ENCODE measurements at places on chromosomes 2 and 18. TPM values are rescaled to one million over a fixed set of nuclear protein-coding genes. Genes with fewer than 3 reads are reported as not detected.

The GPBAR1 gene
- total RNA-seq = 0.37 TPM

The STAT4 gene
- 0.37 TPM for total RNA-seq

The MYL1 gene
- total RNA-seq = not detected

The RAX gene
- not detected for total RNA-seq

DNA sequence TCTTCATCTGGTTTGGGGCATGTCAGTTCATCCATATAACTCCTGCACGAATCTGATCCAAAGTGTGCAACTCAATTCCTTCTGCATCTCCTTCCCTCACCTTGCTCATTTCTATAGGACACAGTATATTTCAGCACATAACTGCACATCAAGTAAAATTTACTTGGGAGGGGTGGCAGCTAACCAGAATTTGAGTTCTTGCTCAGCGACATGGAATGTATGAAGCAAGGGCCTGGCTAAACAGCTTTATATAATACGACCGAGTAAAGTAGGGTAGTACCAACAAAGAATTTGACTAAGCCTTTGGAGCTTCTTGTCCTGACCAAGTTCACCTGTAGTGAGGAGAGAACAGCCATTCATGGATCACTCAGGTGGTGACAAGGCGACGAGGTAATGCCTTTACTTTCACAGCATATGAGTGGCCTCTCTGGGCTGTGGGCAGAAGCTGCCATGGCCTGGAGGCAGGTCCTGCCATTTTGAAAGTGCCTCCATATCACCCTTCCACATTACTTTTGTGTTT lies 570.2 kb upstream of the TNP1 start:
- no peak for DNase-seq

The ASTL gene
- total RNA-seq = 0.17 TPM

DNA sequence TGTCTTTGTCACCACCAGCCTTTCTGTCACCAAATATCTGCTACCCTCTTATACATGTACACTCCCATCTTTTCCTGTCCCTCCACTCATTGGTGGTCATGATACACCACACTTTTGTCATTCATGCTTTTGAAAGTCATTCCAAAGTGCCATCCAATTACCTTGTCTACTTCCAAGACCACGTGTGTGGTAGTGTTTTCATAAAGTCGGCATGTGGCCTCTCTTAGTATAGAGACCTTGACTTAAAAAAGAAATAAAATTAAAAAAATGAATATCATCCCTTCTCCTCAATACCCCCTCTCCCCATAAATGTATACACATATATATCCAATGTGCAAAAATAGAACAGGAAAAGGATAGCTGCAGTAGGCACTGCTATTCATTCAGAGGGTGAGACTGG lies 271.4 kb downstream of the CNTNAP5 start:
- DNase-seq = no peak

- no peak for DNase-seq
Measured at GRCh38 chr2:120715353-120715752, 20.3 kb upstream of the GLI2 start.

DNA sequence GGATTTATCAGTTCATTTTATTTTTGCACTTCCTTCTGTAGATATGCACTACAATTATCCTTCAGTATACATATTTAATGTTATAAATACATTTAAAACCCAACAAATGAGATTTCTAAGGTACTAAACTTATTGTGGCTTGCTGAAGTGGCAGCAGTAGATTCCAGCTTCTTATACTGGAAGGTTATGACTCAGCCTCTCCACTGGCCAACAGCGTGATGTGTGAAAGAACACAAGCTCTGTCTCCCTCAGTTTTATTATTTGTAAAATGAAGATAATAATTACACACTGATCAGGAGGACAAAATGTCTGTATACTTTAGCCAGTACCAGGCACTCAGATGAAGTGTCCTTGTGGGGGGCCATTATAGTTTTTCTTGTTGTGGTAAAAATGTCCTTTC lies 1147.1 kb downstream of the CNTNAP5 start:
- peak; percentile 34 for DNase-seq

DNA sequence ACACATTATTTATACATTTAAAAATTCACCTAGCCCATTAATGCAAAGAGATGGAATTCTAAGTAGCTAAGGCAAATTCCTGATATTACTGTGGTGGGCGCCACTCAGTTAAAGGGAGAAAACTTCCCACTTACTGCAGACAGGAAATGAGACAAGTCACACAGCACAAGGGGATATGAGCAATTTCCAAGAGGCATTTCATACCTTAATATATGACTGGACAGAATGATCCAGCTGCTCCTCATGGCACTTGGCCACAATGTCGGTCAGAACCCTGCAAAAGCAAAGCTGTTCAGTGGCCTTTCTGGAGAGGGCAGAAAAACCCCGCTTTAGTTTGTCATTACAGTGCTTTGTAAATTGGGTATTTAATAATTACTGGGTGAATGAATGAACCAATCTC lies 121.4 kb upstream of the CCDC195 start:
- DNase-seq = peak; percentile 84

The PSTPIP2 gene
- 0.76 TPM for total RNA-seq

- no peak for DNase-seq
Measured at GRCh38 chr2:195633974-195634373, 23.1 kb upstream of the SLC39A10 start.

GRCh38 chr18:49610022-49610445 lies 48.2 kb downstream of the LIPG start:
- no peak for DNase-seq

The CDK15 gene
- 7.0 TPM for total RNA-seq

The RAB6C gene
- 0.02 TPM for total RNA-seq

The GGCX gene
- total RNA-seq = 21.2 TPM

DNA sequence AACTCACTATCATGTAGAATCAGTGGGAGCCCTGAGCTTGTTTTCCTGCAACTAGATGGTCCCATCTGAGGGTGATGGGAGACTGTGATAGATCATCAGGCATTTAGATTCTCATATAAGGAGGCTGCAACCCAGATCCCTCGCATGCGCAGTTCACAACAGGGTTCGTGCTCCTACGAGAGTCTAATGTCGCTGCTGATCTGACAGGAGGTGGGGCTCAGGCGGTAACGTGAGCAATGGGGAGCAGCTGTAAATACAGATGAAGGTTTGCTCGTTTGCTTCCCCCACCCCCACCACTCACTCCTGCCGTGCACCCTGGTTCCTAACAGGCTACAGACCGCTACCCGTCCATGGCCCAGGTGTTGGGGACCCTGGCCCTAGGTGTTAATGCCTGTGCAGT lies 113.6 kb downstream of the RNF144A start:
- no peak for DNase-seq

DNA sequence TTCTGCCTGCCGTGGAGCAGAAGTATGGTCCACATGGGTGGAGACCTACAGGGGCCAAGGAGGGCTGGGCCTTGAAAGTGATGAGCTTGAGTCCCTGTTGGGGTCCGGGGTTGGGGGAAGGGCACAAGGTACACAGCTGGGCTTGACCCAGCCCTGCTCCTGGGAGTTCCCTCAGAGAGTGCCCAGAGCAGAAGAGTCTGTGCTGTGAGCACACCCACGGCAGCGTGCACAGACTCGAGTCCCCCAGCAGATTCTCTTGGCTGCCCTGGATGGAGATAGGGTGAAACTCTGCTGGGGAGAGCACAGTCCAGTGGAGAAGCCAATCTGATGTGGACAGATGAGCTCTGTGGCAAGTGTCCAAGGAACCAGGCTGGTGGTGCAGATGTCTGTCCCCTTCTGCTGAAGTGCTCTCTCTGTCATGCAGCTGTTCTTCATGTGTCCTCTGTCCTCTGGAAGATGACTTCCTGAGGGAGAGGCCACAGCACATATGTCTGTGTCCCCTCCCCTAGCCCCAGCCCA lies 27.5 kb downstream of the INPP4A start:
- DNase-seq = no peak

DNA sequence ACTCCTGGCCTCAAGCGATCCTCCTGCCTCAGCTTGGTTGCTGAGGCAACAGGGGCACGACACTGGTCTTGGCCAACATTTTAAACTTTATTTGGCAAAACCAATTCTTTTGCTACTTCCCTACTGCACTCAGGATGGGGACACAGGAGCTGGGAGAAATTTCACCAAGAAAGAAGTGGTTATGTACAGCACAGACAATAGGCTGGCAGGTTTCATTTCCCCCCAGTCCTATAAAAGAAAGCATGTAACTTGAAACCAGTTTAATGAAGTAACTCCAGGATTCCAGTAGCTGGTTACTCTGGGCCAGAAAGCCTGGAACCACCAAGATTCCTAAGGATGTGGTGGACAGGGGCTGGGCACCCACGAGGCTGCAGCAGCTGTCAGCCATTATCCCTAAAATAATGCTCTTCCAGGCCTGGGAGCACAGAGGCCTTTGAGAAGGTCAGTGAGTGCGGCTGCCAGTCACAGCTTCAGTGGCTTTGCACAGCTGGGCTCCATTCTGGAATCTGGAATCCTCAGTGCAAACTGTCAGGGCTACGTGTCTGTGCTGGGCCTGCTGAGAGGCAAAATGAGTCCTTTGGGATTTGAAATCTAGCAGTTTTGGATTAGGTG lies 142.3 kb upstream of the ITGA6 start:
- peak; percentile 78 for DNase-seq
